ENCODE measurements at places on chromosomes 11 and 22.

DNA sequence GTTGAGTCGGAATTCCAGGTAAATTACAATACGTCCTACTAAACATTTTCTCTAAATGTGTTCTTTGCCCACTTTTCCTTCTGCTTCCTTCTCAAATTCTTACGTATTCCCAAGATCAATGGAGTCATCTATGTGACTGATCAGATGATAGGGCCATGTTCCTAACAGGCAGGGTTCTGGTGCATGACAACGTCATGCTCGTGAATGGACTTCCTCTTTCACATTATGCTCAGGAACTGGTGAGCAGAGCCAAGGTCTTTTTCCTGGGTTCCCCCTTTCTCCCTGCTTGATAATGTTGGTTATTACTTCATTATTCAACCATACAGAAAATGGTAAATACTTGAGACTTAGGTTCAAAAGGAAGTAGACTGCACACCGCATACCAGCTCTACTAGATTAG lies 789.4 kb downstream of the OPCML start:
- no peak for DNase-seq

DNA sequence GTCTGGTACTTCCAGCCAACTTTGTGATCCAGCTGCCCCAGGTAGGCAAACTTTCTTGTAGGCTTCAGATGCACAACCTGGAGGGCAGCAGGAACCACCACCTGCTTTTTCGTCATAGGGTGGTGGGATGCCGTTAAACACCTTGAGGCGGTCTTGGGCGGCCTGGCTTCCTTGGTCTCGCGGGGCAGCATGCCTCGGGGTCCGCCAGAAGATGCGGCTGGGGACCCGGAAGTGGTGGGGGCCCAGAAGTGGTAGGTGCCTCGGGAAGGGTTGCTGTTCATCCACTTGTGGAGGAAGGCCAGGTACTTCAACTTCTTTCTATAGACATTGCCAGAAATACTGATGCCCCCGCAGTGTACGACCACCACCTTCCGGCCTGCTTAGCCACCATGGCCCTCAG lies 13.3 kb downstream of the DUSP18 start:
- no peak for DNase-seq

- no peak for DNase-seq
Measured at GRCh38 chr11:91776655-91777054, 448.0 kb upstream of the FAT3 start.

DNA sequence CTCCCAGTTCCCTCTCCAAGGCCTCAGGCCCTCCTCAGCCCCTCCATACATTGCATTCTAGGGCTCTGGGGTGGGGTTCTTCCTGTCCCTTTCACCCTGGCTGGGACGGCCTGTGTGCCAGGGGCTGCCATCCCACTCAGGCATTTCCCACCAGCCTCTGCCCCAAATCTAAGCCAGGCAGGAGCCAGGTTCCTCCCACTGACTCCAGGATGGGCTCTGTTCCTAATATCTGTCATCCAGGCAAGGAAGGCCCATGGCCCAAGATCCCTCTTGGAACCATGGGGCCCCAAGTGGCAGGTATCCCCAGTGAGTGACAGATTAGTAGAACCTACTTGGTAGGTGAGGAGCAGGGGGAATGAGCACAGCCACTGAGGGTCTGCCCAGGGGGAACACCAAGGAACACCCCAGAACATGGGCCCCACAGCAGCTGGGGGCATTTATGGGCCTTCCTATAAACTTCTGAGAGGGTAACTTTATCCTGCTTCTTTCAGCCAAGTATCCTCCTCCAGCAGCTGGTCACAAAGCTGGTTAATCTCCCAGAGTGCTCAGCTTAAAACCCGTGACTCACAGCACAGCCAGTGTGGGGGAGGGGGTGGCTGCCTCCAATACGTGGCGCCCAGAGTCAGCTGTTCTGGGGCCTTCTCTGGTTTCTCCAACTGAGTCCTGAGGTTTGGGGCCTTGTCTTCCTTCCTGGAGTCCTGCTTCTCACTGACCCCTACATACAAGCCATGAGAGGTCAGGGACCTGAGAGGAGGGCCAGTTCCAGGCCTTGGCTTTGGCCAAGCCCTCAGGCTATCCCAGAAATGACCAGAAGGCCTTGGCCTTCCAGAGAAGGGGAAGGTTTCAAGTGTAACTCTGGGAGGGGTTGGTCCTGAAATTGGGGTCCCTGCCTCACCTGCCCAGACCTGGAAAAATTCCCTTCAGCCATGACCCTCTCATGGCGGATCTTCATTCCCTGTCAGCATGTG lies 19.9 kb upstream of the MYOD1 start:
- peak; percentile 34 for DNase-seq

DNA sequence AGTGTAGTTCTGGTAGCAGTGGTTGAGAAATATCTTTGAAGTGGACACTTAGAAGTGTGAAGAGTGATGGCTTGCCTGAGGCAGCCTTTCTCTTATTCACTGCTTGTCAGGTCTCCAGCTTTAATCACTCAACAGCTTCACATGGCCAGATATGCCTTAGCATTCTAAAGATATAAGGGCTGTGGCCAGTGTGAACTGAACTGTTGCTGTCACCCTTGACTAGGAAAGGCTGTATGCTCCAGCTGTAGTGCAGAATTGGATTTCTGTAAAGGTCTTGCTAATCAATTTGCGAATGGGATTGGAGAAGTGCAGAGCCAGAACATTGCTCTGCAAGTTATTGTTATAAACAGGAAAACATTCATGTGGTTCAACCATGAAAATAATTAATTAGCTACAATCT lies 266.7 kb downstream of the TMEM135 start:
- DNase-seq = no peak

DNA sequence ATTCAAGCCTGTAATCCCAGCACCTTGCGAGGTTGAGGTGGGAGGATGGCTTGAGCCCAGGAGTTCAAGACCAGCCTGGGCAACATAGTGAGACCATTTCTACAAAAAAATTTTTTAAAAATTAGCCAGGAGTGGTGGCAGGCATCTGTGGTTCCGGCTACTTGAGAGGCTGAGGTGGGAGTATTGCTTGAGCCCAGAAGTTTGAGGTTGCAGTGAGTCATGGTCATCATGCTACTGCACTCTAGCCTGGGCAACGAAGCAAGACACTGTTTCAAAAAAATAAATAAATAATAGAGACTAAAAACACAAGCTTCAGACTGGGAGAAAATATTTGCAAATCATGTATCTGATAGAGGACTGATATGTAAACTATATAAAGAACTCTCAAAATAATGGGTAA lies 33.2 kb downstream of the BTBD10 start:
- DNase-seq = no peak

- peak; percentile 71 for DNase-seq
Measured at GRCh38 chr22:45830531-45831245, 146.3 kb downstream of the WNT7B start.

DNA sequence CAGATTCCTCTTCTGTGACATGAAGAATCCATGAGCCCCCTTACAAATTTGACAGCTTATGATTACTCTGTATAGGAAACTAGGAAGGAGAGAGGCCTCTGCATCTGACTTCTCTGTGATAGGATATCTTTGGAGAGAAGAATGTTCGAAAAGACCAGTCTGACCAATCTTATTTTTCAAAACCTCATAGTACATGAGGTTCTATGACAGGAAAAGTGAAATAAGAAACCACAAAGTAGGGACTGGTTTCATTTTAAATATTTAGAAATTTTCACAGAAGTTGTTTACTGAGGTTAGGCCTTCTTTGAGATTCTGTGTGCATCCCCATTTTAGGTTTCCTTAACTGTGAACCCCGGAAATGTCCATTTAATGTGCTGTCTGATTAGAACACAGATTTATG lies 2.1 kb upstream of the OR4X1 start:
- no peak for DNase-seq

Data from choroid plexus epithelial cell (primary cell).